Activated CD4-positive, alpha-beta T cell treated with anti-CD3 and anti-CD28 coated beads for 4 hours (primary cell): ENCODE measurements at places on chromosomes 4 and X.
A peak's percentile ranks its signal among the peaks of the same experiment; 100 is the strongest.

DNA sequence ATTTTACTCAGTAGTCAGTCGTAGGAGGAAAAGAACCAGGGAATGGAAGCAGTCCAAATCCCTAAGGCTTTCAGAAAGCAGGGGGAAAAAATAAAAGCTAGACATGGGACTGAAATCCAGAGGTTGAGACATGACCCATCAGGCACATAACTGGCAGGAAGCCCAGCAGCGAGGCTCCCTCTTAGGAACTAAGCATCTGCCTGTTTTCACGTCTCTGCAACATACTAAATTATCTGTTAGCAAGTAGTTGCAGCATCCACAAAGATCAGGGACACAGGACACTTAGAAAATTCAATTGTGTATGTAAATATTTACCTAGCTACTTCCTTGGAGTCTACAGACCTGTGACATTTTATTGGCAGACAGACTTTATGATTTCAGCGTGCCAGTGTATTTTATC lies 118.0 kb upstream of the EDNRA start:
- no peak for DNase-seq

- no peak for DNase-seq
Measured at GRCh38 chrX:22520128-22520828, 247.6 kb downstream of the CBLL2 start.

DNA sequence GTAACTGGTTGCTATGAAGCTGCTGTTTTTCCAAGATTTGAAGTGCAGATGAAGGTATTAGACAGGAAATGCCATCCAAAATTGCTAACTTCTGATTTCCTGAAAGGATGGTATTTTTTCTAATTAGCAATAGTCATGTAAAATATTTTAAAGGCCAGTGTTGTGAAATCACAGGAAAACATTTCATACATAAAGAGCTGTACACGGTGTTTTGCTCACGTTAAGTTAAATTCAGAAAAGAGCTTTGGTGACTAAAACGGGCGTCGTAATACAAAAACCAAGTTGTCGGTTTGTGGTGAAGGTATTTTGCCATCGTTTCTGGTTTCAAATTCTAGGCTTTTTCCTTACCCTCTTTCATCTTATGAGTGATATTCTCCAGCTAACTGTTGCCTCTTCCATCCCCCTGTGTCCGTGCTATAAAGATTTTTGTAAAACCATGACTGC lies 39.8 kb downstream of the AFF1 start:
- DNase-seq = no peak

- DNase-seq = peak; percentile 16
Measured at GRCh38 chr4:17494258-17495190, 17.4 kb downstream of the QDPR start.

DNA sequence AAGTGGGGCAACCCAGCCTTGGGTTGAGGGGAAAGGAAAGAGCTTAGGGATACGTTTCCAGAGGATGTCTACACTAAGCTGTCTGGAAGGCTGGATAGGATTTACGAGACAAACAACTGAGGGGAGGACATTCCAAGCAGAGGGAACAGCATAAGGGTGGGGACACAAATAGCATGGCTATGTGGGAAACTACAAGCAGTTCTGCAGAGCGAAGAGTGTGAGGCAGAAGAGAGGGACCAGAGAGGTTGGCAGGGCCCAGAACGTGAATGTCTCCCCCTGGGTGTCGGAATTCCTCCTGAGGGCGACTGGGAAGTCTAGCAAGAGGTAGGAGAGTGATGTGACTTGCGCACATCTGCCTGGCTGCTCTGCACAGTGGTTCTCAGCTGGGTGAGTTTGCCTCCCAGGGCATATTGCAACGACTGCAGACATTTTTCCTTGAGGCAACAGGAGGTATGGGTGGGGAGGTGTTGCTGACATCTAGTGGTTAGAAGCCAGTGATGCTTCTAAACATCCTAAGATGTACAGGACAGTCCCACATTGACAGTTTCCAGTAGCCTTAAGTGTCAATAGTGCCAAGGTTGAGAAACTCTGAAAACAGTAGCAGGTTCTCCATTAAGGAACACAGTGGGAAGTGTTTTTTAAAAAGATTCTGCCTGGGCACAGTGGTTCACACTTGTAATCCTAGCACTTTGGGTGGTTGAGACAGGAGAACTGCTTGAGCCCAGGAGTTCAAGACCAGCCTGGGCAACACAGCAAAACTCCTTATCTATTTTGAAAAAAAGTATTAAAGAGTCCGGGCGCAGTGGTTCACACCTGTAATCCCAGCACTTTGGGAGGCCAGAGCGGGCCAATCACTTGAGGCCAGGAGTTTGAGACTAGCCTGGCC lies 9.2 kb downstream of the NDUFA1 start:
- peak; percentile 6 for DNase-seq

GRCh38 chr4:26217961-26218676 lies 102.7 kb upstream of the RBPJ start:
- no peak for DNase-seq
